CD4-positive, CD25-positive, alpha-beta regulatory T cell (primary cell): ENCODE measurements at places on chromosomes 5 and 9. TPM values are rescaled to one million over a fixed set of nuclear protein-coding genes. Genes with fewer than 3 reads are reported as not detected.

CRB2 gene
- total RNA-seq = not detected

TSSK1B gene
- total RNA-seq = not detected

- DNase-seq = no peak
Measured at GRCh38 chr5:1795931-1796330, 3.7 kb downstream of the MRPL36 start.

- no peak for DNase-seq
Measured at GRCh38 chr5:9776525-9776924, 146.4 kb upstream of the TAS2R1 start.

GRCh38 chr9:125842242-125842641, 95.1 kb downstream of the PBX3 start:
- no peak for DNase-seq

DNA sequence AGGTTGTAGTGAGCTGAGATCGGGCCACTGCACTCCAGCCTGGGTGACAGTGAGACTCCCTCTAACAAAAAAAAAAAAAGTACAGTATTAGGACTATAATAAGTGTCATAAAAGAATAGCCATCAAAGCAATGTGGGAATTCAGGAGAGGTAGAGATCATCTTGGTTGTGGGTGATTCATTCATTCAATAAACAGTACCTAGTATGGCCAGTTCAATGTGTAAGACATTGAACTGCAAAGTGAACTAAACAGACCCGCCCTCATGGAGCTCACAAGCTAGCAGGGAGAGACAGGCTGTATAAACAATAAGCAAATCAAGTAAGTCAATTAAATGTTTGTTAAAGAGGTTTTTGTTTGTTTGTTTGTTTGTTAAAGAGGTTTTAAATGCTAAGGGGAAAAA, 146.1 kb upstream of the RANBP3L start:
- DNase-seq = no peak

DNA sequence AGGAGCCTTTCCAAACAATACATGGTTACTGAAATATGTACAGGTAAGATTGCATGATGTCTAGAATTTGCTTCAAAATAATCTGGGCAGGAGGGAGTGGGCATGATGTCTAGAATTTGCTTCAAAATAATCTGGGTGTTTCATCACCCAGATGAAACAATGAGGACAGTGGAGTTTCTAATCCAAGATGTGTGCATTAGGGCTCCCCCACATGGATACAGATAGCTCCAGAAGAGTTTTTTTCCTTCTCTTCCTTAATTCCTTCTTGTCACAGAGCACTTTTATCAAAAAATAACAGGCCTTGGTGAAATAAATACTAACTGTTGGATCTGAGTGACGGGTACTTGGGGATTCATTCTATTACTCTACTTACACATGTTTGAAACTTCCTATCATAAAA, 14.9 kb downstream of the ATOX1 start:
- DNase-seq = no peak

GRCh38 chr9:126337729-126338372, 11.2 kb downstream of the MVB12B start:
- no peak for DNase-seq

- no peak for DNase-seq
Measured at GRCh38 chr5:18270635-18271338, 636.5 kb downstream of the TAF11L14 start.

DNA sequence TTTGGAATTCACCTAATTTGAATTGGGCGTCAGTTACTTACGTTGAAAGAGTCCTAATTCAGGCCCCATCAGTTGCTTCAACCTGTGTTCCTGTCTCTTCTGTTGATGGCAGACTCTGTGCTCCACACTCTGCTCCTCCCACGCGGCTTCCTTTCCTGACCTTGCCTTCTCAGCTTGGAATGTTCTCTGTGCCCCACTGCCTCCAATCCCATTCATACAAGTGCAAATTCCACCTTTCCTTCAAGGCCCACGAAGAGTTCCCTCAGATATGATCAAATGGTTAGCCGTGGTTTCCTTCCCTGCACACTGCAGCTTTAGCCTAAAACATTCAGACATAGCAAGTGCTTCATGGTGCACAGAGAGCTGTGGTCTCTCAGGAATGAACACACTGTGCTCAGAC, 65.7 kb downstream of the SREK1 start:
- no peak for DNase-seq

- no peak for DNase-seq
Measured at GRCh38 chr5:121171361-121171760, 680.3 kb upstream of the FTMT start.

GRCh38 chr5:142819292-142819691, 49.1 kb downstream of the ARHGAP26 start:
- no peak for DNase-seq
